Hindlimb muscle (tissue), 1 donor: ENCODE measurements at places on chromosomes 16 and 17. TPM values are rescaled to one million over a fixed set of nuclear protein-coding genes. Genes with fewer than 3 reads are reported as not detected.
A peak's percentile ranks its signal among the peaks of the same experiment; 100 is the strongest.

- no peak for DNase-seq
Measured at GRCh38 chr16:82767808-82768207, 141.0 kb downstream of the CDH13 start.

- DNase-seq = no peak
Measured at GRCh38 chr16:88804173-88804551, 573 bp downstream of the CDT1 start.

DNA sequence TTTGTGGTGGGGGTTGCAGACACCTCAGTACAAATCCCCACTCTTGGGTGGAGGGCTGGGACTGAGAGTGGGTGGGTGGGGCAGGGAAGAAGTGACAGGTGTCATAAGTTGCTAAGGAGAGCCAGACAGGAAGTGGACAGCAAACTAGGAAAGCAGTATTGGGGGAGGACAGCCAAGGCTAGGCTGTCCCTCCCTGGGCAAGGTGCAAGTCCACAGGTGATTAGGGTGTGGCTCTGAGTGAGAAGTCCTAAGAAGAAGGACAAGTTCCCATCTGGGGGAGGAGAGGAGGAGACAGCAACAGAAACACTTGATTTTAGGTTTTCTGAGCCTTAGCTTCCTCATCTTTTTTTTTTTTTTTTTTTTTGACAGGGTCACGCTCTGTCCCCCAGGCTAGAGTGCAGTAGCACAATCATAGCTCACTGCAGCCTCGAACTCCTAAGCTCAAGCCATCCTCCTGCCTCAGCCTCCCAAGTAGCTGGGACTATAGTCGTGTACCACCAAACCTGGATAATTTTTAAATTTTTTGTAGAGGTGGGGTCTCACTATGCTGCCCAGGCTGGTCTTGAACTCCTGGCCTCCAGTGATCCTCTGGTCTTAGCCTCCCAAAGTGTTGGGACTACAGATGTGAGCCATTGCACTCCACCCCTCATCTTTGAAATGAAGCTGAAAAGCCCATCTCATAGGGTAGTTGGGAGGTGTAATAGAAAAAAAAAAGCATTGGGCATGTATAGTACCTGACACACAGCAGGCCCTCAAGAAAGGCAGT lies 2.5 kb downstream of the MAPK3 start:
- no peak for DNase-seq

PIRT gene
- not detected for polyA plus RNA-seq

- no peak for DNase-seq
Measured at GRCh38 chr17:81741049-81741593, 29.0 kb downstream of the SLC25A10 start.

DNA sequence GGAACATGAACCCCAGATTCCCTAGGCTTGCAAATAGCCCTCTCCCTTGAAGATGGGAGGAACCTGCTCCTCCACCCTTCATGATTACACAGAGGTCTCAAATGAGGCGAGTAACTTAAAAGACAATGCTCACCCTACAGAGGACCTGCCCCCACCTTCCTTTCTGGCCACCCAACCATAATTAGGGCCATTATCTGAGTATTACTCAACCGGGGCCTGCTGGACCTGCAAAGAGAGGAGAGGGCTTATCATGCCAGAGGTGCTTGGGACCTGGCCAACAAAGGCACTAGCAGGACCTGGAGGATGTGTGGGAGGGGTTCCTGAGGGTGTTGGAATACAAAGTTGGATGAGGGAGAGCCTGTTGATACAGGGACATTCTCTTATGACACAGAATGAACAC lies 42.4 kb downstream of the RNF157 start:
- no peak for DNase-seq

- DNase-seq = no peak
Measured at GRCh38 chr17:44360826-44361225, 2.8 kb downstream of the FAM171A2 start.

DNA sequence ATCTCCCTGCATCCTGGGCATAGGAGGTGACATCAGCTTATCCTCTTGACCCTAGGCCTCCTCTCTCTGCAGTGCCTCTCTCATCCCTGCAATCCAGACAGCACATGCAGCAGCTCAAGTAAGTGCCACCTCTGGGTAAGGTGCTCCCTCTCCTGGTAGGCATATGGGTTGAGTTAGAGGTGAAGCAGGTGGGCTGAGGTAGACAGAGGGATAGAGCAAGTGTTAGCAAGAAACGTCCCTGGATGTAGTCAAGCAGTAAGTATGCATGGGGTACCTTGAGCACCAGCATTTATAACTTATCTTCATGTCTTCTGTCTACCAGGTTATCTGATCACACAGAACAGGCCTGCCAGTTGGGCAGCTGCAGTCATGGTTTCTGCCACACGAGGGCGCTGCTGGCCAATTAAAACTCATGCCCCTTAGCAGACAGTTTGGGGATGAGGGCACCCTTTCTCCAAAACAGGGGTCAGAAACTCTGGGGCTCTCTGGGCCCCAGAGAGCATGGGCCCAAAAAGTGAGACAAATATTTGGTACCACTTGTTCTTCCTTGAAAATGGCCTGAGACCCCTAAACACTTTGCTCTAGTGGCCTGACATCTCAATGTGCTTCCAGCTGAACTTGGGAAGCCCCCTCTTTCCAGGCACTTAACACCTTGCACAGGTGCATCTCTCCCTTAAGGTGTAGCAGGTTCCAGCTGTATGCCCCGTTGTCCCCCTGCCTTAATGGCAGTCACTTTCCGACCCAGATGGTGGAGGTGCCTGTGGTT lies 59.8 kb downstream of the NEUROD2 start:
- DNase-seq = peak; percentile 39
